ENCODE measurements at places on chromosomes 11 and 22.

DNA sequence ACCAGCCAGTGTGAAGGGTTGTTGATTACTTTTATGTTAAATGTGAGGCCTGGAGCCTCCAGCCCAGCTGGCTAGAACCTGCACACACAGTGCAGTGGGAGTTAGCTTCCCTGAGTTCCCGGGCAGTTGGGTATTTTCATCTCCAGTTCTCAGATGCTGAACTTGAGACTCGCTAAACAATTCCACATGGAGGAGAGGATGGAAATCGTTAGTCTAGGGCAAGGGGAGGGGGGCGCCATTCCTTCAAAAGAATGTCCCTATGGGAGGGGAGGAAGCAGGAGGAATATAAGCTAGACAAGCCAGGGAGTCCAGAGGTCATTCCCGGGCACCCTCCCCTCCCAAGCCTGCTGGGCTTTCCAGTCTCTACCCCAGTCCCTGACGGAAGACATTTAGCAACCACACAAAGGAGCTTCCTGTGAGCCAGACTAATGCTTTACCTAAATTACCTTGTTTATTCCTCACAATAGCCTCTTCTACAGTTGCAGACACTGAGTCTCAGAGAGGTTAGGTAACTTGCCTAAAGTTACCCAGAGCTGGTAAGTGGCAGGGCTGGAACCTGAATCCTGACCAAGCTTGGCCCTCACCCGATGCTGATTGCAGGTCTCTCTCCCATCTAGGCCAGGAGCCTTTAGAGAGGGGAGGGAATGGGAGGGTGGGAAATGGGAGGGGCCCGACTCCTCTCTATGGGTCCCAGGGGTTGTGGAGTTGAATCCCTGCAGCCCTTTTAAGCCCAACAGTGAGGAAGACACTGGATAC, 1.9 kb upstream of the TSKU start:
- DNase-seq: no peak

- DNase-seq: no peak
These were observed 53.4 kb upstream of the SESN3 start for GRCh38 chr11:95284057-95285052.

GRCh38 chr22:43155789-43156188, 4.4 kb downstream of the TSPO start:
- DNase-seq: no peak

- no peak for DNase-seq
These were observed 121.7 kb downstream of the SGSM3 start for GRCh38 chr22:40491990-40492631.

GRCh38 chr11:13280092-13280722, 2.6 kb downstream of the BMAL1 start:
- DNase-seq: no peak

- DNase-seq: no peak
These were observed 21.5 kb downstream of the OR56B4 start for GRCh38 chr11:6129011-6129410.

DNA sequence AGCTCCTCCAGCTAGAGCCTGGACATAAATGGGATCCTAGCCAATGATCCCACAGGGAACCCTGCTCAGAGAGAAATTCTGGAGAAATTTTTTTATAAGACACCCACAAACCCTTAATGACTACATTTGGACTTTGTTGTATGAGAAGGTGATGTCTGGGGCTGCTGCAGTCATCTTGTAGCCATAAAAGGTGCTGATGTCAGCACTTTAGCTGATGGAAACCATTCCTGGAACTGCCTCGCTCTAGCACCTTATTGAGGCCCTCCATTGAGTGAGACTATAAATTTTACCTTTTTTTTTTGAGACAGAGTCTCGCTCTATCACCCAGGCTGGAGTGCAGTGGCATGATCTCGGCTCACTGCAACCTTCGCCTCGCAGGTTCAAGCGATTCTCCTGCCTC, 610.7 kb downstream of the OPCML start:
- DNase-seq: no peak

DNA sequence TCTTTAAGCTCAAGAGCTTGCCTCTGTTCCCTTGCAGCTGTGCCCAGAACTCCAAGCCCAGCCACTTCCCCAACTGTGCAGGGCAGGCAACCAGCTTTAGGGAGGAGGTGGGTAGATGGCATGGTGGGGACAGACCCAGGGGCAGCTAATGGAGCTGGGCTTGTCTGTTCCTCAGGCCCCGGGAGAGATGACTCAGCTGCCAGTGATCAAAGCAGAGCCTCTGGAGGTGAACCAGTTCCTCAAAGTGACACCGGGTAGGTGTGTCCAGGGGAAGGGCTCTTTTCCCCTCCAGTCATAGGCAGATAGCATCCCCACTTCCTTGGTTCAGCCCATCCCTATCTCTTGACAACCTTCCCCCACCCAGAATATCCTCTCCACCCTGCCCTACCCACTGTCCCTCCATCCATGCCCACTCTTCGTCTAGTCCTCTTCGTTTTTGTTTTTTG, 32.4 kb downstream of the CREB3L1 start:
- DNase-seq: no peak

Data from type B pancreatic cell (in vitro differentiated cells).